ENCODE measurements at places on chromosomes 2 and 18.

DNA sequence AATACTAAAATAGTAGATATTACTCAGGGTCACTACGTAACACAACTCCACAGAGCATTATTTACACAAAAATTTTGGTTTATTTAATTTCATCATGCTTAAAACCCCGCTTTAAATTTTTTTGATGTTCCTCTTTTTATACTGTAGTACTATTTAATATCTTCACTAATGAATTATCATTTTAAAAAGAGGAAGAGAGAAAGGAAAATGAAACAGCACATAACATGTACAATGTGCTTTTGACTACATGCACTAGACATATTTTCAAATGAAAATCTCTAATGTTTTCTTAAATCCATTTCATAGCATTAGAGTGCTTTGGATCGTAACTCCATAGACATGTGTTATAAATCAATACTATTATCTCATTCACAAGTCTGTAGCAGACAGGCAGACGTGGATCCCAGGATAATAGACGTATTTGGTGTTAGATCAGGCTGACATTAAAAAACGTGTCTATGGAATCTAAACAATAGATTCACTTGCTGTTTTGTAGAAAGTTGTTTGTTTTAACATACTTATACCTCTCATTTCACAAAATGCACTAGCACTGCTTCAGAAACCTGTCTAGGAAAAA, 897.0 kb downstream of the CPS1 start:
- DNase-seq, result no peak

GRCh38 chr2:138724729-138725459, 55.3 kb downstream of the NXPH2 start:
- no peak for DNase-seq

DNA sequence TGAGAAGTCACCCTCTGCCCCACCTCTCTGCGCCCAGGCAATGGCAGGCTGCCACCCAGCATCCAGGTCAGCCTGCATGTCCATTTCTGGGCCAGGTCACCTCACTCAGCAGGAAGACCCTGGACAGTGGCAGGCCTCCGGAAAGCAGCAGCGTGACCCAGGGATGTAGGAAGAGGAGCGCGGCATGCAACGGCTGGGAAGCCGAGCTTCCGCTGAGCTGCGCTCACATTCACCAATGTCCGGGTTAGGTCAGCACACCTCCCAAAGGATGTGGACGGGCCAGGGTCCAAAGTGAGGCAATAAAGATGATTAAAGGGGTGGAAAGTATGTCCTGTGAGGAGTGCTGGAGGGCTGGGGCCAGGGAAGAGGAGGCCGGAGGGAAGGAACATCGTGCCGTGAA, 174.5 kb downstream of the CTIF start:
- no peak for DNase-seq

DNA sequence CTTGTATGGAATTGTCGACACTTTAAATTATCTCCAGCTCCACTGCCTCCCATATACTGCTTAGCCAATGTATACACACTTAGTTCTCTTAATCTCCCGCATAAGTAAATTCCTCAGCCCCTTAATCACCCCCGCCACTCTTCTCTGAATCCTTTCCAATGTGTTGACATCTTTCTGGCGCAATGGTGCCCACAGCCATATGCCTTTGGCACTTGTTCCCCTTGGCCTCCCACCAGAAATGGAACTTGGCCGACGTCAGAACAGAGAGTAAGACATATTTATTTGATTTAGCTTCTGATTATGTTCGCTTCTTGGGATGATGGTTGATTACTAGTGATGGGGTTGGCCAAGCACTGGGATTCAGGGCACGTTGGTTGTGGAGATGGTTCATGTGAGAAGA, 1089.3 kb upstream of the CELF4 start:
- DNase-seq, result no peak

GRCh38 chr2:43018179-43019024, 208.0 kb downstream of the ZFP36L2 start:
- no peak for DNase-seq

- no peak for DNase-seq
These were observed 404.1 kb upstream of the ACVR2A start for GRCh38 chr2:147440734-147441133.

DNA sequence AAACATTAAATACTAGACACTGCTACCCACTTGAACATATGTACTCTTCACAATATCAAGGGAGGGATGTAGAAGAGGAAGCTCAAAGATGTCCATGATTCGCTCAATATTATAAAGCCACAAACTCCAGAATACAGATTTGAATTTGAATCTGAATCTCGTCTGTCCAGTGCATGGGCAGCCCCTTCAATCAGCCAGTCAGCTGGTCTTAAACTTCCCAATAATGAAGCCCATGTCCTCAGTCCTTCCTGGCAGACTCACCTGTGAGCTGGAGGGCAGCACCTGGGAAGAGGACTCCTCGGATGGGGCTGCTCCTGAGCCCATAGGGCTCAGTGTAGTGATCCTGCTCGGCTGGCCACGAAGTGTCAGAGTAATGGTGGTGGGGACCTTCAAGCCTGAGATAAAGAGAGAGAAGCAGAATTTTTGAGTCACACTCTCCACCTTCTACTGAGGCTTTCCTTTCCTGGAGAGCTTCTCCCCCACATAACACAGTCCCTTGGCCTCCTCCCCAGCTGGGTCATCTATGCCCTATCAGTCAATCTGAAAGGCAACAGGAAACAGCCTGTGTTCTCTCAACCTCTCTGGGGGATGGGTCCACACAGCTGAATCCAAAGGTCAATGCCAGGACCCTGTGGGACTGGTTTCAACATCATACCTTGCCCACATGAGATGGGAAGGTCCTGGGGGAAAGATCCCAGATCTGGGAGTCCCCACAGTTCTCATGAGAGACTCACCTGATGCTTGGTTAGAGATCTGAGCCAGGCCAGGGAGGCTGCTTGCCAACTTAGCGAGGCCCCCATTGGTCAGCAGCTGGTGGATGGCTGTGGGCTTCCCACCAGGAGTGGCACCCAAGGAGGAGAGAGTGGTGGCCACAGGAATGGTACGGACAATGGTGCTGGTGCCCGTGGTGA, 36.5 kb downstream of the KANSL3 start:
- peak; percentile 33 for DNase-seq

GRCh38 chr18:48975817-48976649, 25.3 kb upstream of the SMAD7 start:
- peak; percentile 92 for DNase-seq

DNA sequence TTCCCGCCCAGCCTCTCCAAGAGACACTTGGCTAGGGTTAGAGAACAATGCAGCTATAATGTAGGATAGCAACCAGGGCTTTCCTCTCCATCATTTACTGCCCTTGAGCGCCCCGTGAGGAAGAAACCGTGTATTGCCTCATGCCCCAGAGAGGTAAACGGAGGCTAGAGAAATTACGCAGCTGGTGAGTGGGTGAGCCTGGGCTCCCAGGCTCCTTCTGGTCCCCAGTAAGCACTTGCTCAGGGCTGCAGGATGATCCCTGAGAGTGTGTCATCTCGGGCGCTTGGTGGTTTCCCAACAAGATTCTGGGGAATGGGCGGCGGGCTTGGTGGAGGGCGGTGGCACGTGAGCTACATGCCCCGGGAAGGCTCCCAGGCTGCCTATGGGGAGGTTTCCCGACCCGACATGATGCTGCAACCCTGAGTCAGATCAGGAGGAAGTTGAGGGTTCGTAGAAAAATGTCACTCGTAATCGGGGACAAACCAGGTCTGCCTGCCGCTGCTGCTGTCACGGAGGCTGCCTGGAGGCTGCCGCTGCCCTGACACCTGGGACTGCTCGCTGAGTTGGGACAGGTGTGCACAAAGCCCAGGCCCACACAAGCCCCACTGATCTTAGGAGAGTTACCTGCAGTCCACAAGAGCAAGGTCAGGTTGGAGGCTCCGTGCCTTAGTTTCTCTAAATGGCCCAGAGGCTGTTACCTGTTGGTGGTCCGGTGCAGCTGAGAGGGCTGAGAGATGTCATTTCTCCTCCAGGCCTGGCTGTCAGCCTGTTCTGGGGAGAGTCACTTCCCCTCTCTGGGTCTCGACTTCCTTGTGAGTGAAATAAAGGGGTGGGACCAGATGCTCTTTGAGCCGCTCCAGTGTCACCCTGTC, at the start of gene GPR55:
Gene GPR55 (minus strand): TSS at position 773 of the 872 bp plus-strand sequence. CDS start 14,280 bp downstream, outside the sequence.
- DNase-seq, result peak; percentile 80

- DNase-seq, result no peak
These were observed 403.9 kb upstream of the CYRIA start for GRCh38 chr2:17069564-17069963.

GRCh38 chr2:94986392-94986963, 39.0 kb upstream of the MAL start:
- DNase-seq, result peak; percentile 73

GRCh38 chr18:48992791-48993555, 42.2 kb upstream of the SMAD7 start:
- peak; percentile 69 for DNase-seq

- no peak for DNase-seq
These were observed 20.5 kb downstream of the PUM2 start for GRCh38 chr2:20330192-20330591.

GRCh38 chr2:119520696-119521432, 3.4 kb downstream of the SCTR start:
- no peak for DNase-seq

- no peak for DNase-seq
These were observed 29.9 kb upstream of the MMADHC start for GRCh38 chr2:149617476-149617875.

DNA sequence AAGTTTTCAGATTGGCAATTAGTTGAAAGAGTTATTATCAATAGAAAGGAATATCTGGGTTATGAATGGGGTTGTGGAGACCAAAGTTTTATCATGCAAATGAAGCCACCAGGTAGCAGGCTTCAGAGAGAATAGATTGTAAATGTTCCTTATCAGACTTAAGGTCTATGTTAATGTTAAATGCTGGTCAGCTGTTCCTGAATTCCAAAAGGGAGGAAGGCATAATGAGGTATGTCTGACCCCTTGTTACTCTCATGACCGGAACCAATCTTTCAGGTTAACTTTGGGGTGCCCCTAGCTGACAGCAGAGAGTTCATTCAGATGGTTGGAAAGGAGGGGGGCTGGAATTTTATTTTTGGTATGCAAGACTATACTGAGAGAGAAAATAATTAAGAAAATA, 47.9 kb downstream of the RIT2 start:
- no peak for DNase-seq

DNA sequence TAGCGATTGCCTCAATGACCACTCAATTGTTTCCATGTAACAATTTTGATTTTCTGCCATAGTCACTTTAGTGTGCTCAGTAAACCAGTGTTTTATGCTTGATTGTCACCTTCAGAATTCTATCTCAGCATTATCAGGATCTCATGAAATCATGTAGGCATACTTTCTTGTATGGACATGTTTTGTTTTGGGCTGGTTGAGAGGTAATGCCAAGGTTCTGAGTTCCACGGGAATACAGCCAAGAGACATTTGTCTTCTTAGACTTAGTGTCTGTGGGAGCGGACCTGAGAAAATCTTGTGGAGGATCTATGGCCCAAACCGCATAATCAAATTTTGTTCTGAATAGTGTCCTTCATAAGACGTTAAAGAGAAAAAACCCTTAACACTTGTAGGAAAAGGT, 10.2 kb downstream of the MSTN start:
- DNase-seq, result no peak

DNA sequence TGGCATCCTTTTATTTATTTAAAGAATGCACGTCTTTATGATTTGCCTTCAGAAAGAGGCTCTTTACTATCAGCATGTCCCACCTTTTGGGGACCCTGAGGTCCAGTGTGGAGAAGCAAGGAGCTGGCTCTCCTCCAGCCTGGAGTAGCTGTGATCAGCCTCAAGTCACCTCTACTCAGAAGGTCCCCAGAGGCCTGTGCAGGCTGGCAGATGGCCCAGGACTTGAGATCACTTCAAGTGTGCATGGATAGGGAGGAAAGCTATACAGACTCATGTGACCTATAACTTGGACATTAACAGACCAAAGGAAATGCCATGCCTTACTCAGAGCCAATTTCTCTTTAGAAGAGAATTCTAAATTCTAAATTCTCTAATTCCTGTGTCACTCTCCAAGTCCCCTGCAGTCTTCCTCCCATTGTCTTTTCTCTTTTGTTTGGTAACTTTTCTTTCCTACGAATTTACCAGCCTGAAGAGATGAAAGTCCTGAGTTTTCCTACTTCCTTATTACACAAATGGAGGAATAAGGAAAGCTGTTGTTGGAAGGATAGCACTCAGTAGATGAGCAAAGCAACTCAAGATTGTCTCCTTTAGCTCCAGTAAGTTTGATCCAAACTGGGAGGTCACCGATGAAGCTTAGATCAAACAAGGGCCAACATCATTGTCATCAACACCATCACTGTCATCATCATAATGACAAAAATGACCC, 163.9 kb downstream of the GFPT1 start:
- DNase-seq, result no peak

GRCh38 chr18:76013057-76013456, 482.0 kb downstream of the ZNF516 start:
- no peak for DNase-seq

DNA sequence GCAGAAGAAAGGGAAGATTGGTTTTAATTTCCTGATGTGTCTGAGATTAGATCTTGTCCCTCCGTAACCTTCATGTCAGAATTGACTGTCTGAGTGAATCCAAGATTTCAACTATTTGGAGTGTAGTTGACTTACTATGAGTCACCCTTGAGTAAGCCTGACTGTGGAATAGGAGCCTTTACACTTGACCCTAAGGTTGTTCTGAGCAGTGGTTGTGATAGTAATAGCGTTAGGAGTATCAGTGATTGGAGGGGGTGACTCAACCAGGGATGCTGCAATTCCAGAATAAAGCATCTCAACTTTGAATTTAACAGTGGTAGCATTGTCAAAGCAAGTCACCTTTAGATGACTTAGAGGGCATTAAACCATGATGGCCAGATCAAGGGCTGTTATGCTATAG, 979.5 kb upstream of the FAM98A start:
- DNase-seq, result no peak

- DNase-seq, result no peak
These were observed 142.0 kb downstream of the COPS8 start for GRCh38 chr2:237227592-237228280.

DNA sequence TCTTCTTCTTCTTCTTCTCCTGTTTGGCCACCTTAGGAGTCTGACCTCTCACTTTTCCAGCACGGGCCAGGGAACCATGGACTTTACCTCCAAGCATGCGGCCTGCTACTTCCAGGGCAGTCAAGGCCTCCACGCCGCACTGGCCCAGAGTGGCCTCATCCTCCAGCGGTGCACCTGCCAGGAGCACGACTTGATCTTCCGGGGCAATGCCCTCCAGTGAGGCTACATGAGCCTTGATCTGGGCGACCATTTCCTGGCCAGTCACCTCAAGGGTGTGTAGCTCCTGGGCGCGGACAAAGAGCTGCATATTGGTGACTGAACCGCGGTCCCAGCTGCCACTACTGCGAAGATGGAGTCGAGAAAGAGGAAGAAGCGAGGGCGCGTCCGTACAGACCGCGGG, 67.1 kb downstream of the DIPK1C start:
- DNase-seq, result no peak

DNA sequence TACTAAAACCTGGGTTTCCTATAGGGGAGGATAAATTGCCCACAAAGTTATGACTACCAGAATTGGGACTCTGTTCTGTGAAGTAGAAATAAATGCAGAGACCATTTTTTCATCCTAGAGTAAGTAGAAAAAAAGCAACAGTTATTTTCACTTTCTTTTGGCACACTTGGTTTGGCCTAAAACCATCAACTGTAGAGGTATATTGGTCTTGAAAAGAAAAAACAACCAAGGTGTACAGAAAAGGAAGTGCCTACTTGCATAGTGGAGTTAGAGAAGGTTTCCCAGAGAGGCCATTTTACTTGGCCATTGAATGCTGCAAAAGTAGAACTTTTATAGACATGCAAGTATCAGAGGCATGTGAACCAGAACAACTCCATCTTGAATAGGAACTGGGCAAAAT, 89.4 kb upstream of the TACR1 start:
- DNase-seq, result no peak

GRCh38 chr2:210551001-210551400, 5.4 kb upstream of the CPS1 start:
- no peak for DNase-seq
